ENCODE measurements at places on chromosomes 1 and 21.

DNA sequence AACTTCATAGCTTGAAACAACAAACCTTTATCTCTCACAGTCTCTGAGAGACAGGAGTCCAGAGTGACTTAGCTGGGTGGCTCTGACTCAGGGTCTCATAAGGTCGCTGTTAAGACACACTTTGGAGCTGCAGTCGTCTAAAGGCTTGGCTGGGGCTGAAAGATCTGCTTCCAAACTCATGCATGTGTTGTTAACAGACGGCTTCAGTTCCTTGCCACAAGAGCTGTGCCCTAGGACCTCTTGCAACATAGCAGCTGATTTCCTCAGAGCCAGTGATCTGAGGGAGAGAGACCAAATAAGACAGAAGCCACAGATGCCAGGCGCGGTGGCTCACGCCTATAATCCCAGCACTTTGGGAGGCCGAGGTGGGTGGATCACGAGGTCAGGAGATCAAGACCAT lies 176.8 kb downstream of the DISC1 start:
- DNase-seq, result no peak

DNA sequence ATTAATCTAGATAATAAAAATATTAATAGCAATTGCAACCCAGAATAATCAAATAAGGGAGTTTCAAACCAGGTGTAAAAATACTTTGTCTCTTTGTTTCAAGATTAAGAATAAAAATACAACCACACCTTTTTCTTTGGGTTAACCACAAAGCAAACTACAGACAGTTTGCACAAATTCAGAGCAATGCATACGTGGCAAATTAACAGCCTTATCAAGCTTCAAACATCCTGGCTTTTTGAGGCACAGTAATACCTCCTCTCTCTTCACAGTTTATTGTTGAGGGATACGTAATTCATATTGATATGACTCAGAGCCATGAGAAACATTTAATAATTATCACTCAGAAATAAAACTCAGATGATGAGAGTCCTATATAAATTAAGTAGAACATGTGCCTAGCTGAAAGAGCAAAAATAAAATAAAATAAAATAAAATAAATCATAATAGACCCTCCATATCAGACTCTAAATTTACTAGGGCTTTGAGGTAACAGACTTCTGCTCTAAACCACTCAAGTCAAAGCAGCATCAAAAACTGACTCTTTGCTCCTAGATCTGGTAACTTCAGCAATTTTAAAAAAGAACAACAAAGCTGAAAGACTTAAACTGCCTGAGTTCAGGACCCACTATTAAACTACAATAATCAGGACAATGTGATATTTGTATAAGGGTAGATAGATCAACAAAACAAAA lies 11.4 kb downstream of the EDEM3 start:
- no peak for DNase-seq

- no peak for DNase-seq
These were observed 3.2 kb downstream of the RCAN3 start for GRCh38 chr1:24505816-24506215.

- DNase-seq, result no peak
These were observed 311.0 kb downstream of the MRPL39 start for GRCh38 chr21:25296252-25296651.

Measured in lung microvascular endothelial cell (primary cell).